ENCODE measurements at places on chromosomes 13 and 19.

GRCh38 chr19:17405250-17406045 lies at the start of gene BST2:
BST2 (minus strand) TSS chr19:17405630; CDS start chr19:17405575, 55 bp downstream.
- peak; percentile 25 for DNase-seq

DNA sequence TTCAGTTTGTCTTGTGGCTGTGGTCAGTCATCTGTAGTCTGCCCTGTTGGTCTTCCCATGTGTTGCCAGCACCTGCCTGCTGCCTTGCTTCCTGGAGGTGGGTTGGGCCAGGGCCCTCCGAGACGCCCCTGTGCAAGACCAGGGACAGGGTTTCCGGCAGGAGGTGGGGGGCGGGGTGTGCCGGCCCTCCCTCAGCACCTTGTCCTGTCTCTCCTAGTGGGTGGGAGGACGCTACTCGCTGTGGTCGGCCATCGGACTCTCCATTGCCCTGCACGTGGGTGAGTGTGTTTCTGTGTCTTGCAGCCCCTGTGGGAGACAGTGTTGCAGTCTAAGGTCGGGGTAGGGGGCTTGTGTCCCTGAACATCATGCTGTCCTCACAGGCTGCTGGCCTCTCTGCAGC lies 11.2 kb upstream of the PDCD2L start:
- DNase-seq = no peak

DNA sequence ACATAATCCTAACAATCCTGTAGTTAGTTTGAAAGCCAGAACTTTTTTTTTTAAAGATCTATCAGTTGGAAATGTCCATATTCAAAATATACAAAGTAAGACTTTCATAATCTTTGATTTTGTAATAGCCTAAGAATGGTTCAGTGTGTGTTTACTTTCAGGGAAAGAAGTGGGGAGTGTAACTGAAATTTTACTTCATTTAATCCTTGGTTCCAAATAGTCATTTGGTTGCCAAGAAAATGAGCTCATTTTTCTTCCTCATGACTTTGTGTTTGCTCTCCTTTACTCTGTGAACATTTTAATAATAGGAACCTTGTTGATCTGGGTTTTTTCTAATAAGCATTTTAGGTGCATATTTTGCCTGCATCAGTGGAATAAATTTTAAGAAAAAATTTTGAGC lies 278.8 kb downstream of the SLITRK6 start:
- no peak for DNase-seq

DNA sequence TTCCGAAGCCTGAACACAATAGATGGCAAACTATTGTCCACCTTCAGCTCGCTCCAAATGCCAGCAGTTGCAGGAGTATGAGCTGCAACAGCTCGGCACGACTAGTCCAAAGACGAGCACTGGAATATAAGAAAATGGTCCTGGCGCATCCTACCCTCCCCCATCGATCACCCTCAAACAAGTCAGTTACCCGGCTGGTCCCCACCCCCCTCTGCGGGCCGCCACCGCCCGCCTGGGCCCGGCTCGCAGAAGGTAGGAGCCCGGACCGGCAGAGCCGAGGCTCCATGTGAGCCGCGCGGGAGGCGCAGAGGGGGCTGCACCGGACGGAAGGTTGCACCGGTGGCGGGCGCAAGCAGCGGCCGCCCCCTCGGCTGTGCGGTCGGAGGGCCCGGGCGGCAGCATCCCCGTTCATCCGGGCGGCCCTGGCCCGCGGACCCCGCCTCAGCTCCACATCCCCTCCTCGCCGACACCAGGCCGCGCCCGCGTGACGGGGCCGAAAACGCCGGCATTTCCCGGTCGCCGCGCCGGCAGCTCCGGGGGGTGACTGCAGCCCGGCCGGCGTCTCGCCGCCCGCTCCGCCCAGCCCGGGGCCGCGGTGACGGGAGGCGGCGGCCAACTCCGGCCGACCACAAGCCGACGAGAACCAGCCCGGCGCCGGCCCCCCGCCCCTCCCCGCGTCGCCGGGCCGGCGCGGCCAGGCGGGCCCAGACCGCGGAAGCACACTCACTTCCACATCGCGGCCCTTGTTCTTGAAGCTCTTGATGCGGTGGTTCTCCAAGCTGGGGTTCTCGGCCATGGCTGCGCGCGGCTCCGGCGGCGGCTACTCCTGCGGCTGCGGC lies 552 bp downstream of the KPNA3 start:
- peak; percentile 24 for DNase-seq

- no peak for DNase-seq
Measured at GRCh38 chr13:89465366-89465765, 1794.2 kb downstream of the SLITRK5 start.

- DNase-seq = no peak
Measured at GRCh38 chr13:30145709-30146367, 161.5 kb downstream of the KATNAL1 start.

GRCh38 chr19:50377051-50377461 lies 799 bp downstream of the NR1H2 start:
- DNase-seq = peak; percentile 27

DNA sequence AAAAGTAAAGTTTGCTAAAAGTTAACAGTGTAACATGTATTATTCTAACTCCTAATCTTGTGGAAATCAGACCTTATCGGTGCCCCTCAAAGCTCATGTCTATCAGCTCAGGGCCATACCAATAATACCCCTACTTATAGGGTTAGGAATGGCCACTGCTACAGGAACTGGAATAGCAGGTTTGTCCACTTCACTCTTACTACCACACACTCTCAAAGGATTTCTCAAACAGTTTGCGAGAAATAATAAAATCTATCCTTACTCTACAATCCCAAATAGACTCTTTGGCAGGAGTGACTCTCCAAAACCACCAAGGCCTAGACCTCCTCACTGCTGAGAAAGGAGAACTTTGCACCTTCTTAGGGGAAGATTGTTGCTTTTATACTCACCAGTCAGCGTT lies 1677.7 kb downstream of the OLFM4 start:
- DNase-seq = no peak

DNA sequence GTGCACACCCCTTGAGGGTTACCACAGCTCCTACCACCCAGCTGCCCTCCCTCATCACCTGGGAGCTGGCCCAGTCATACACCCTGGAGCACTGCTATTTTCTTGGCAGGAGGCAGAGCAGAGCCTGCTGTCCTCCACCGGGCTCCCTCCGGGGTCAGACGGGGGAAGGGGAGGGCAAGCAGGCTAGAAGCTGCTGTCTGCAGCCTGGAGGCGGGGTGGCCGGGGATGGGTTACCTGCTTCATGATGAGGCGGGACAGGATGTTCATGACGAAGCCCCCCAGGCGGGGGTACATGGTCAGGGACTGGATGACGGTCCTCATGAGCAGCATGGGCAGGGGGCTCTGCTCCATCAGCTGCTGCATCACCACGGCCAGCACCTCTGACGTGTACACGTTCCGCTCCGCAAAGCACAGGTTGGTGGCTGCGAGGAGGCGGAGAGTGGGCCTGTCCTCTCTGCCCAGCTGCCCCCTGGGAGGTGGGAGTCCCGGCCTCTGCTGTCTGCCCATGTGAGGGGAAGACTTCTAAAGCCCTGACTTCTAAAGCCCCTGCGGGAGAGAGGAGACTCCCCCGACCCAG lies 2.7 kb upstream of the RSPH6A start:
- DNase-seq = no peak

- no peak for DNase-seq
Measured at GRCh38 chr19:35061583-35062373, 20.3 kb downstream of the HPN start.

DNA sequence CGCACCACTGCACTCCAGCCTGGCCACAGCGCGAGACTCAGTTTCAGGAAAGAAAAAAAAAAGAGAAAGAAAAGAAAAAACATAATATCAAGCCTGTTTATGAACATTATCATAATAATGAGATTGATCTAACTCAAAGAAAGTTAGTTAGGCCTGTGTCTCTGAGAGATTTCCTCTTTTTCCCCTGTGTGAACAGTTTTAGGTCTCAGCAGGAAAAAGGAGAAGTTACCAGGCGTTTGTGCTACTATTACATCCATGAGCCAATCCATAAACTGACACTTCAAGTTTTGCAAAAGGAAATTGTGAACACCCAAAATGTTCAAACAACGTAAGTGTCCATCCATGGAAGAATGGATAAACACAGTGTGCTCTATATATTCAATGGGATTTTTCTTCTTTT lies 3.8 kb downstream of the TARM1 start:
- DNase-seq = no peak

- DNase-seq = no peak
Measured at GRCh38 chr19:48194041-48194843, 23.8 kb downstream of the ZSWIM9 start.

DNA sequence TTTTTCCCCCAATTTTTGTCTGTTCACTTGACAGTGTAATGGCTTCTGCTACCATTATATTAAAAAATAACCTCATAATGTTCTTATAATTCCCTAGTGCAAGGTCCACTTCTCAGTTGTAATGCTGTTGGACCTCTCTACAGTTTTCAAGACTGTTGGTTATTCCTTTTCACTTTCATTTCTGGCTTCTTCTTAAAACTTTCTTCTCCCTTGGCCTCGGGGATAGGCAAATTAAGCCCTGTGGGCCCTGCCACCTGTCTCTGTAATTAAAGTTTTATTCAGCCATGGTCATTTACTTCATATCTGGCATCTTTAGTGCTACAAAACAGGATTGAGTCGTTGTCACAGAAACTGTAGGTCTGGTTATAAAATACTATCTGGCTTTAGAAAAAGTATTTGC lies 313.5 kb downstream of the KLF12 start:
- DNase-seq = no peak

DNA sequence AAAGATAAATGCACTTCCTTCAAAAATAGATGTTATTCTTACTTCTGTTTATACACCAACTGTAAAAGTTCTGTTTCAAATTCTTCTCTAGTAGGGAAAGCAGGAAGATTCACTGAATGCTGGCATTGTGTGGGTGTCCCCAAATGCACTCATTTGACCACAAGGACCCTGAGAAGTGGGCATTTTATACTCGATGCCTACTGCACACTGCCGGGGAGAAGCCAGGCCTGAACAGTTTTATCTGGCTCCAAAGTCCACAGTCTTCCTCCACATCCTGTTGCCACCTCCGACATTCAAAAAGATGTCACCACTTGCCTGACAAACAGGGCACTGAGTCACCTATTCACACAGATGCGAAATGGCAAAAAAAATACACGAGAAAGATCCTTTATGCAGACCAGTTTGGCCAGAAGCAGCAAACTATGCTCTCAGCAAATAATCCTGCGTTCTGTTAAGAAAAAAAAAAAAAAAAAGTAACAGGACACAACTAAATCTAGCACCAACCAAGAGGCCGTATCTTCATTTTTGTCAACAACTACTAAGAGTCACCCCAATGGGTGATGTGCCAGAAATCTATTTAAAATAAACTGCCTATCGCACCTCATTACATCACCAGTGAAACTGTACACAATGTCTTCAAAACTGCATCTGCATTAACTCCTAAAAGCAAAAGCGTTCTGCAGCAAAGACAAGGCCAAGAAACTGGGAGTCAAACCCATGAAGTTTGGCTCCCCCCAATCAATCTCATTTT lies 6.2 kb downstream of the ZC3H4 start:
- DNase-seq = no peak

- no peak for DNase-seq
Measured at GRCh38 chr13:77514336-77514726, 21.2 kb upstream of the SCEL start.

DNA sequence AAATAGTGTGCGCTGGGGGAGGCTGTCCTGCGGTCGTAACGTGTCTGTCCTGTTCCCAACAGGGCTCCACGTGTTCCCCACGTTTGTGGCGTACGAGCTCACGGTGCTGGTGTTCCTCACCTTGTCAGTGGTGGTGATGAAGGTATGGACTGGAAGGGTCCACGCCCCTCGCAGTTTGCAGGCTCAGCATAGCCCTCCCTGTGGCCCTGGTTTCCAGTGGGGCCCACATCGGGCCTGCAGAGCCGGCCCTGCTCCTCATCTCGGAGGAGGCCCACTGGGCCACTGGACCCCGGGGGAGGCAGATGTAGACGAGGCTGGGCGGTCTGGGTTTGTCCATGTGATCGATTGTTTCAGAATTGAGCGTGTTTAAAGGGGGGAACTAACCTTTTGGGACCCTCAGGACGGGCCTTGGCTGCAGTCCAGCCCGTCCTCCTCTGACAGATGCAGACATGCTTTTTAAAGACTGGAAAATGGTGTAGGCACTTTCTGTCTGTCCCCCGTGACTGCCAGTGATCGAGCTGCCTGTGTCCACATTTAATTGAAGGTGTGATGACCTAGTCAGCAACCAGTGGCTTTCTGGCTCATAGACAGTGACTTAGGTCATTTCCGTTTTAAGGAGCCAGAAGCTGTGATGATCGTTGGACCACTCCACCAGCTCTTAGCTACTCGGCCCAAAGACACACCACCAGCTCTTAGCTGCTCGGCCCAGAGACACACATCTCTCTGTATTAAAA lies 37.1 kb upstream of the TFDP1 start:
- no peak for DNase-seq

- DNase-seq = no peak
Measured at GRCh38 chr19:3366753-3367627, 607 bp downstream of the NFIC start.

GRCh38 chr13:110374431-110375370 lies 67.6 kb downstream of the COL4A2 start:
- DNase-seq = no peak

- DNase-seq = no peak
Measured at GRCh38 chr19:6503407-6504201, 1.5 kb upstream of the TUBB4A start.

- no peak for DNase-seq
Measured at GRCh38 chr19:30078381-30078910, 136.4 kb downstream of the URI1 start.

GRCh38 chr13:45105895-45106294 lies 14.4 kb upstream of the GTF2F2 start:
- DNase-seq = no peak

GRCh38 chr19:56156768-56157167 lies 15.7 kb downstream of the ZNF444 start:
- no peak for DNase-seq

DNA sequence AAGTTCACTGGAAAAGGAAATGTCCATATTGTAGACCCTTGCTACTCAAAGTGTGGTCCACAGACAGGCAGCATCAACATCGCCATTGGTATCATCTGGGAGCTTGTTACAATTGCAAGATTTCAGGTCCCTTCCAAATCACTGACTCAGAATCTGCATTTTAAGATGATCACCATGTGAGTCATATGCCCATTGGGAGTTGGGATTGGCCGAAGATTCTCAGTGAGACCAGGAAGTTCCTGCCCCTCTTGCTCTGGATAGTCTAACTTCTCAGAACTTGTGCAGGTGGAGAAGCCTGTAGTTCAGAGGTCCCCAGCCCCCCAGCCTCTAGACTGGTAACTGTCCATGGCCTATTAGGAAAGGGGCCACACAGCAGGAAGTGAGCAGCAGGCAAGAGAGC lies 48.9 kb upstream of the URAD start:
- DNase-seq = no peak

- DNase-seq = no peak
Measured at GRCh38 chr13:78714717-78715116, 55.8 kb upstream of the OBI1 start.

- DNase-seq = no peak
Measured at GRCh38 chr19:50224986-50225747, 21.7 kb downstream of the MYH14 start.

- no peak for DNase-seq
Measured at GRCh38 chr19:6668691-6669090, 1.3 kb downstream of the TNFSF14 start.

GRCh38 chr19:28933039-28933438 lies 279.9 kb downstream of the UQCRFS1 start:
- DNase-seq = no peak
